Mesenteric fat pad (tissue), 1 donor: ENCODE measurements at places on chromosomes 4 and X. TPM values are rescaled to one million over a fixed set of nuclear protein-coding genes. Genes with fewer than 3 reads are reported as not detected.

- DNase-seq, result no peak
These were observed 33.1 kb downstream of the KDM6A start for GRCh38 chrX:44906041-44906440.

Gene MAGED4B
- total RNA-seq, result 7.0 TPM

- DNase-seq, result no peak
These were observed 29.5 kb downstream of the MSL3 start for GRCh38 chrX:11787564-11787963.

Gene AASDH
- 7.7 TPM for total RNA-seq

- no peak for DNase-seq
These were observed 68.2 kb upstream of the NKX1-1 start for GRCh38 chr4:1474126-1475090.

- no peak for DNase-seq
These were observed 22.5 kb downstream of the LETM1 start for GRCh38 chr4:1833307-1834046.

DNA sequence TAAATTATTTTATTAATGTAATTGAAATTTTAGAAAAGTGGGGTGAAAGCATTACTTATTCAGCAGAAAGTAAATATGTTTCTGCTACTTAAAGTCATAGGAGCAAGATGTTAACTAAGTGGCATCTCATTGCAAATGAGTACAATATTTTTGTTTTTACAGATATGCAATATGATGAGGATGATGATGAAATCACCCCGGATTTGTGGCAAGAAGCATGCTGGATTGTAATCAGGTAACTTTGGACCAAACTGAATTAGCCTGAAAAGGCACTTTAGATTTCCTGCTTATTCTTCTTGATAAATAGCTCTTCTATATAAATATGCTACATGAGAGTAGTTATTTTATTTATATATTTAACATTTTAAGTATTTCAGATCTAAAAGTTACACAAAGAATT, 7.5 kb downstream of the POLR2B start:
- DNase-seq, result no peak

DNA sequence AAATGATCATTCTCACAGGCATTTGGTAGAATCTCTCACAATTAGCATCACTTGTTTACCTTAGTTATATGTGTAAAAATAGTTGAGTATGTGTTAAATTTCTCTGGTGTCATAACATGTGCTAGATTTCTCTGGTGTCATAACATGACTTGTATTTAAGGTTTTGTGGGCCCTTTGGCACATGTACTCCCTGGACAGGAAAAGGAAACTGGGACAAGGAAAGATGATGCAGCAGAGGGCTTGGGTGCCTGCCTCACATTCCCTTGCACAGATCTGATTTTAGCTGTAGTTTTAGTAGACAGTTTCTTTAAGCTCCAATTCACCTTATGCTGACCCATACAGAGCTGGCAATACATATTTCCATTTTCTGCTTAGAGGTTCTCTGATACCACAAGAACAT, 726.0 kb downstream of the C4orf33 start:
- DNase-seq, result no peak

DNA sequence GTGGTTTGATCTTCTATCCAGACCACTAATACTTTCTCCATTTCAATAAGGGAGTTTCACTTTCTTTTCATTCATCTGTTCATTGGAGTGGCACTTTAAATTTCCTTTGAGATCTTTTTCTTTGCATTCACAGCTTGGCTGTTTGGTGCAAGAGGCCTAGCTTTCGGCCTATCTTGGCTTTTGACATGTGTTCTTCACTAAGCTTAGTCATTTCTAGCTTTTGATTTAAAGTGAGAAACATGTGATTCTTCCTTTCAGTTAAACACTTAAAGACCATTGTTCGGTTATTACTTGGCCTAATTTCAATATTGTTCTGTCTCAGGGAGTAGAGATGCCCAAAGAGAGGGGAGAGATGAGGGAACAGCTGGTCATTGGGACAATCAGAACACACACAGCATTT, 24.3 kb downstream of the CXCL13 start:
- no peak for DNase-seq

Gene PTTG2
- total RNA-seq, result not detected

DNA sequence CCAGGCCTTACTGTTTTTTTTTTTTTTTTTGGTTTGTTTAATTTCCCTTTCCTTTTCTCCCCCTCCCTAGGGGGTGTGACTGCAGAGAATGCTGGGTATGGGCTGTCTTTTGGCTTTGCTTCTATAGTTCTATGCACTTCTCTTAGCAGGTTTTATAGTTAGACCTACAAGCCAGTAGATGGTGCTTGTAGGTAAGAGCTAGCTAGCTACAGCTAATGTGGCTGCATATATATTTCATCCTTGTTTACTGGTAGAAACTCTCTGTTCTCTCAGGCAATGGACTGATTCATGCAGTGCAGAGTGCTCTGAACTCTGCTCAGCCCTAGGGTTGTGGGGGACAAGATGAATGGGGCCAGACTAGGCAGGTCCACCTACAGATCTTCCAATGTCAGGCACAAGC, 246.4 kb downstream of the SH2D1A start:
- no peak for DNase-seq

DNA sequence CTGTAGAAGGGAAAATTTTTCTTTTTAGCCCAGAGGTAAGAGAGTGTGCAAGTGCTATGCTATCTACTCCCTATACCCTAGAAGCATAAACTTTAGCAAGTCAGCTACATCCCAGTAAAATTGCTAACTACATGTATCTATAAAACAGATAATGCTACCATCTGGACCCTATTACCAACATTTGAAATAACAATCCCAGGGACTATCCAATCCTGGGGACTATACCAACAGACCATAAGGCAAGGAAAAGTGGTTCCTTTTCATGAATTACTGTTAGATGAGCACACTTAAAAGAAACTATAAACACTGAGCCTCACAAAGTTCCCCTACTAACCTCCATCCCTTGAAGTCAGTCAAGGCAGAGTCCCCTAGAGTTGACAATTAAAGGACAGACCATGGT, 213.6 kb upstream of the VEGFC start:
- no peak for DNase-seq

Gene MXRA5
- 3.5 TPM for total RNA-seq

DNA sequence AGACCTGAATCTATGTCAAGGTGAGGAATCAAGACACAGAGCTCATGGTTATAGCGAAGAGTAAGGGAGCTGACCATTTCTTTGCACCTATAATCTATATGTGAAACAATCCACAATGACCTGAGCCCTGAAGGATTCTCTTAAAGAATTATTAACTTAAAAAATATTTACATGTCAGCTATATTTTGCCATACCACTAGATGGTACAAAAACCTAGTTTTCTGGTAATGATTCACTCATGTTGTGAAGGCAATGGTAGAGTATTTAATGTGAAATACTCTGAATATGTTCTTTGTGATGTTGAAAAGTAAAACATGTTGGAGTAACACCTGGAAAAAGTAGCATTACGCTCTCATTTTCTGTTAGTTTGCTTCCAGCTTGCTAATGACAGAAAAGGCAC, 40.0 kb downstream of the VGLL1 start:
- no peak for DNase-seq

DNA sequence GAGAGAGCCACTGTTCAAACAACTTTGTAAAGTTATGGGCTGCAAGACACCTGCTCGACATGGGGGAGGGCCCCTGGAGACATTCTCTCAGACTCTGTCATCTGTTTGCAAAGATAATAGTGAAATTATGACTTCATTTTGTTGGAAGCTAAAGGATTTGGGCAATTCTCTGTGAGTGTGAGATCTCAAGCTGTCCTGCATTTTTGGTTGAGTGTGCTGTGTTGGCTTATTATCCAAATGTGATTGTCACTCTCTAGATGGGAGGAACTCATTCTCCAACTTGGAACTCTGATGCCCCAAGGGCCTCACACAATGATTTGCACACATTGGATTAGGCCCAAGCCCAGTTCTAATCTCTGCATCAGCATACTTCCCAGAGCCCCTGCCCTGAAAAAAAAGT, 63.7 kb downstream of the STK32B start:
- no peak for DNase-seq

DNA sequence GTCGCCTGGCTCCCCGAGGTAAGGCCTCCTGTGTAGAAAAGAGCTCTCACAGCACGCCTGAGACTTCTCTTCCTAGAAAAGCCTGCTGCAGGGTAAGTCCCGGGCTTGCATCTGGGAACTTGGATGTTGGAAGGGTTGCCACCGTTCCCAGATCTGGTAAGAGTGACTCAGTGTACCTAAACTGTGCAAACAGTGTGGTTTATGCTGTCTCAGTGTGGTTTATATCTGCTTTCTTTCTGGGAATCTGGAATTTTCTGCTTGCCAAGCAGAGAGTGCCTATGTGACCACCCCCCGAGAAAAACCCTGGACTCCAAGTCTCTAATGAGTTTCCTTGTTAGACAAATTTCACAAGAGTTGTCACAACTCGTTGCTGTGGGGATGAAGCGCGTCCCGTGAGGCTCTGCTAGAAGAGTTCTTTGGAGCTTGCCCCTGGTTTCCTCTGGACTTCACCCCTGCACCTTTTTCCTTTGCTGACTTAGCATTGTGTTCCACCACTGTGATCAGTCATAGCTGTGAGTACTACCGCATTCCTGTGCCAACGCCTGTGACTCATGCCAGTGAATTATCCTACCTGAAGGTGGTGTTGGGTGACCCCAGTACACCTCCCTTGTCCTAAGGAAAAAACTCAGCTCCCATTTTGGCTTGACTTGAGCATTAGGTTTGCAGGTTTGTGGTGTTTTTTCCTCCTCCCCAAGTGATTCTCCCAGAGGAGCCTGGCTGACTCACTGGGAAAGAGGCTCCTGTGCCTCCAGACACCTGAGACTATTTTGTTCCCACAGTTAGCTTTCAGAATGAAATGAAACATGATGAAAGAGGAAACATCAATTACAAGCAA, 14.5 kb downstream of the SLC2A9 start:
- DNase-seq, result no peak

DNA sequence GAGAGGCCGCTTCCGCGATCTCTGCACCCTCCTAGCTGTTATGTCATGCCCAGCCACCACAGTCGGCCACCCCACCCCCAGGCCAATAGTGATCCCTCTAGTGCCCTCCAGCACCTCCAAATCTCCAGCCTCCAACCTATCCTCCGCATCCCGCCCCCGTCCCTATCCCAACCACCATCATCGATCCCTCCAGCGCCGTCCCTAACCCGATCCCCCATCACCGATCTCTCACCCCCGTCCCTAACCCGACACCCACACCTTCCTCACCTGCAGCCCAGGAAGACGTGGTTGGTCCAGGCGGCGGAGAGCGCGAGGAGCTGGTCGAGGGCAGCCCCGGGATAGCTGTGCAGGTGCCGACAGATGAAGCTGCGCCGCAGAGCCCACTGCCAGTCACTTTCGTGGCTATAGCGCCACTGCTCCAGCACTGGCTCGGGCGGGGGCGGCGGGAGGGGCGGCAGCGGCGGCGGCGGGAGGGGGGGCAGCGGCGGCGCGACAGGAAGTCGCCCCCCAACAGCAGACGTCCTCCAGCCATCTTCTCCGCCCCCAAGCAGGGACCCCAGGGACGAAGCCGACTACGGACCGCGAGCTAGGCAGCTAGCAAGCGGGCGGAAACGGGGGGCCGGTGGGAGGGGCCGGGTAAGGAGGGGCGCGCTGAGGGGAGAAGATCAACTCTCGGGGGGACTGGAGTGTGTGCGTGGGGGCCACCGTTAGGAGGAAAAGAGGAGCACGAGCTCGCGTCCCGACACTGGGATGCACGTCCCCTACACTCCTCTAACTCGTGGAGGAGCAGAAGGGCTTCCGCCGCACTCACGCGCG, 552 bp downstream of the NKRF start:
- DNase-seq, result no peak

DNA sequence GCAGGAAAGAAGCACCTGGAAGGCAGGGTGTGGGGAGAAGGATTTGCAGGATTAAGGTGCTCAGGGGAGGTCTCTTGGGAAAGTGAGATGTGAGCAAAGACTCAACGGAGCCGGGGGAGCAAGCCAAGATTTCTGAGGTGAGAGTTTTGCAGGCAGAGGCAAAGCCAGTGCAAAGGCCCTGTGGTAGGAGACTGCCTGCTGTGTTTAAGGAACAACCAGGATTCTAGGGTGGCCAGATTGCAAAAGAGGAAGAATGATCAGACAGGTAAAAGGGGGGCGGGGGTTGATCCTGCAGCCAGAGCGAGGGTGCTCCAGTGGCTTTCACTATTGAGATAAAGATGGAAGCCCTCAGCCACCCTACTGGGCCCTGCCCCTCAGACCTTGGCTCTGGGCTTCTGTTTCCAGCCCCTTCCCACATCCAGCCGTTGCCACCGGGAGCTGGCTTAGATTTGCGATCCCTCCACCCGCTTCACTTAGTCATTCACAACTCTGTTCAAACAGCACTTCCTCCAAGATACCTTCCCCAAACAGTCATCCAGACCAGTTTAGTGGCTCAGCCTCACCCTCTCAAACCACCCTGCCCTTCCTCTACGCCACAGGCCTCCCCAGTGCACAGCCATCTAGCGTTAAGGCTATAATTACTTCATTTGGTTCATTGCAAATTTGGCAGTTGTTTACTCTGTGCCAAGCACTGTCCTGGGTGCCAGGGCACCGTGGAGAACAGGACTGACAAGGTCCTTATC, 23.3 kb upstream of the BCOR start:
- no peak for DNase-seq

GRCh38 chr4:92433272-92433758, 129.5 kb downstream of the GRID2 start:
- DNase-seq, result no peak

Gene PITX2
- not detected for total RNA-seq

Gene GAK
- 91.3 TPM for total RNA-seq

Gene ADRA2C
- total RNA-seq, result 8.6 TPM

- no peak for DNase-seq
These were observed 84.5 kb downstream of the AREG start for GRCh38 chr4:74529284-74530041.

DNA sequence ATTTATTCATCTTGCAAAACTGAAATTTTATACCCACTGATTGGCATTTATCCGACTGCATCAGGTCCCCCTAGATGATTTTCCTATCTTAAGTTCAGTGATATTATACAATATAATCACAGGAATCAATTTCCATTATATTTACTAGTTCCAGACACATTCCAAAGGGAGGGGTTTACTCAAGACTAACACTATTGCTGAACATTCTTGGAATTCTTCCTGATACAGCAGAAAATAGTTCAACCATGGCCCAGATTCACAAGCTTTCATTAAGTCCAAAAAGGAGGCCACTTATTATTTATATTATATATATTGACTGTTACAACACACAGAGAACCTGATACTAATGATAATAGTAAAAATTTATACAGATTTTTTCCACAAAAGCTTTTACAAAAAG, 2353.6 kb downstream of the PCDH7 start:
- no peak for DNase-seq

GRCh38 chrX:20988118-20988517, 386.1 kb upstream of the CNKSR2 start:
- no peak for DNase-seq

GRCh38 chrX:15853586-15854079, 980 bp downstream of the AP1S2 start:
- no peak for DNase-seq

DNA sequence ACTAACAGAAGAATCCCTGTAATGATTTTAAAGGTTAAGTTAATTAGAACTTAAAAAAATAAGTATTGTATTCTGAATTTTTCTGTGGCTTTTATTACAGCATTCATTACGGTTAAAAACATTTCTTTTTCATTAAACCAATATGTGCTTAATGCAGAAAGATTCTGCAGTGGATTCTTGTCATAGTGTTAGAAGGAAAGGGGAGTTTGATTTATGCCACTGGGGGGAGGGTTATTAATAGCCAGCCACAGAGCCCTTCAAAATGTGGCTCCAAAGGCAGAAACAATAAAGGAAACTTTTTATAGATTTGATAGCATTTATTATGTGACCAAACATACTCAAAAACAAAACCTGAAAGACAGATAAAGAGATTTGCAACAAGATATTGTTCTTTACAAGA, 9.1 kb downstream of the SMAD1 start:
- no peak for DNase-seq
